ENCODE measurements at places on chromosomes 3 and 15. TPM values are rescaled to one million over a fixed set of nuclear protein-coding genes. Genes with fewer than 3 reads are reported as not detected.

DNA sequence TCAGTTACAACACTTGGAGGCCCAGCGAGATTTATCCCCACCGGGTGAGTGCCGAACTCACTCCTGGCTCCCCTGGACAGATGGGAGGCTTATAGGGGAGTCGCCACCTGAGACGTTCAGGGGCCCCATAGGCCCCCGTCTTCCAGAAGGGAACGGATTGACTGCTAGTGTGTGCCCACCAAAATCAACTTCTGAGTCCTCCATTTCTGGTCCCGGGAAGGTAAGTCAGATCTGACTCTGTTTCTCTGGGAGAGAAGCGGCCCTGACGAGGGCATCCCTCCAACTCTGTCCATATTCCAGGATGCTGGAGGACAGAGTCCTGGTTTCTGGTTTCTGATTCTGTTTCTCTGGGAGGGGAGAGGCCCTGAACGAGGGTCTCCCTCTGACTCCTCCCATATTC is 44.3 kb downstream of the ZBTB11 start:
- no peak for DNase-seq

The TRPM1 gene
- total RNA-seq, result not detected

DNA sequence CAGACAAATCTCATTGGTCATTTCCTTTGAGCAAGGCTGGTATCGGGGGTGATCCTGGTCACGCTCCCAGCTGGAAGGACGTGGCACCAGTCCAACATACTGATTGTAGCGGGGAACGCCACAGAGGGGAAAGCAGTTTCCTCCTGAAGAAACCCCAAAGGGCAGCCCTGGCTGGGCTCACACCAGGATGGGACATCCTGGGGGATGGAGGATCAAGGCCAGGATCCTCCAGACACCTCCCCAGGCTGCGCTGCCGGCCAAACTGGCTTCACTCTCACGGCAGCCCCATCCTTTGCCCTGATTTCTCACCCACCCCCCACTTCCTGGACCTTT is 36.6 kb downstream of the MUC20 start:
- no peak for DNase-seq

The TOPBP1 gene
- total RNA-seq, result 15.5 TPM

The PAK6 gene
- total RNA-seq, result 7.9 TPM

The MED12L gene
- 7.5 TPM for total RNA-seq

The TERC gene
- 3.5 TPM for total RNA-seq

DNA sequence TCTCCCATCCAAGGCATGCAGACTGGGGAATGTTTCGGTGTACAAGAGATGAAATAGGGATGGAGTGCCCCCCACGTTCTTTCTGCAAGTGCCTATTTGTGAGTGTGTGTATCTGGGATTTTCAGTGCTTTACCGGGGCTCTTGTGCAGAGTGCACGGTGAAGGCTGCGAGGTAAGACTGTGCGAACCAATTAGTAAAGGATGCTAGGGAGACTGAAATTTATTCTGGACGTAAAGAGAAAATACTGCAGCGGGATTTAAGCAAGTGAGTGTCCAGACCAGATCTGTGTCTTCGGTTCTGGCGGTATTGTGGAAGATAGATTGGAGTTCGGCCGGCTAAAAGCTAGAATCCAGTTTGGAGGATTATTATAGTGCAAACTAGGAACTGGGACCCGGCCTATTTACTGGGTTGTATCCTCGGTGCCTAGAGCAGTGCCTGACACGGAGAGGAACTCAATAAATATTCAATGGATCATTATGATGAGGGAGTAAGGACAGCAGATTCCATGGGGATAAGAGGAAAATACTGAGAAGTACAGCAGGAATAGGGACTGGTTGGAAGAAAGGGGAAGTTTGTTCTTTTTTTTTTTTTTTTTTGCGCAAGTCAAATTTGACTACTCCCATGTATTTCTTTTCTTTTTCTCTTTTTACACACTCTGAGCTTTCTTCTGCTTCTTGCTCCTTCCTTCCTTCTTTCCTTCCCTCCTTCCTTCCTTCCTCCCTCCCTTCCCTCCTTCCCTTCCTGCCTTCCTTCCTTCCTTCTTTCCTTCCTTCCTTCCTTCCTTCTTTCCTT is 580 bp upstream of the MAGEF1 start:
- no peak for DNase-seq

The P2RY12 gene
- total RNA-seq, result 7.6 TPM

GRCh38 chr3:76698136-76698706 is 341.7 kb upstream of the ROBO2 start:
- peak; percentile 10 for DNase-seq

DNA sequence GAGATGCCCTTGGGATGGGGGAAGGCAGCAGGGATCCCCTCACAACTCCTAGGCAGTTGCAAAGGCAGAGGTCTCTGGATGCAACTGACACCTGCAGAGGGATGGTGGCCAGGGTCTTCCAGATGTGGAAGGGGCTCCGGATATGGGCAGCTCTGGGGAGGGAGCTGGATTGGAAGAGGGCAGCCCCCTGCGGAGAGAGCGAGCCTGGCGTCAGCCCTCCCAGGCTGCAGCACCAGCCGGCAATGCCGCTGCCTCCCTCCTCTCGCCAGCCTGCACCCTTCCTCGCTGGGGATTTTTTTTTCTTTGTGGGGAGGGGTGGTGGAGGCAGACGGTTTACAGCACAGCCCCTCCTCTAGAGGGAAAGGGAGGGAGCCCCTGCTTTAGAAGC is 1.6 kb downstream of the INSYN1 start:
- no peak for DNase-seq

- no peak for DNase-seq
Measured at GRCh38 chr15:29312387-29312786, 42.8 kb upstream of the NSMCE3 start.

GRCh38 chr15:70587896-70588567 is 175.3 kb downstream of the UACA start:
- no peak for DNase-seq

The DPPA2 gene
- total RNA-seq, result not detected

DNA sequence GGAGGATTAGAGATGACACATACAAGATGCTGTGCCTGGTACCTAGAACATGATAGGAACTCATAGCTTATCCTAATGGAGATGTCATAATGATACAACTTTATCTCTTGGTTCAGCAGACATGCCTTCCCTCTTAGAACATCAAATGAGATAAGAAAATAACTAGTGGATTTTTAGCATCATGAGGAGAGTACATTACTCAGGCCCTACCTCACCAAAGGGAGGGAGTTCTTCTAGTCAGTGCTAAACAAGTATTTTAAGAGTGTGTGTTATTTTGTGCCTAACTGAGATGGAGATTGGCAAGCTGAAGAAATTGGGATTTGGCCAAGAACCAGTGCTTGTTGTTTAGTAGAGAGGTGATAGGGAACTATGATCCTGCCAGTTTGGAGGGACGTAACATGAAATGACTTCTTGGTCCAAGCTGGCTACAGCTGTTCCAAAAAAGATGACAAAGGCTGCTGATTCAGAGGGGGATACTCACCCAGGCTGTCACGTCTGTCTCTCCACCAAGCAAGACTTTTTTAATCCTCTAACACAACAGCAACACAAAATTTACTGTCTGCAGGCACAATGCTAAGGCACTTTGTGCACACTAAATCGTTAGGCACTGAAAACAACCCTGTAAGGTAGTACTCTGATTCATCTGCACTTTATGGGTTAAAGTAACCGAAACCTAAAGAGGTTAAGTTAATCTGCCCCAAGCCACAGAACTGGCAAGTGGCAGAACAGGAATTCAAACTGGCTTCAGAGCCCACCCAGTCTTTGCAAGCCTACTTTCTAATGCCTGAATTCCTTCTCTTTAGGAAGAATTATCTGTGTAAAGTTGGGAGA is 126.5 kb downstream of the CMSS1 start:
- no peak for DNase-seq

GRCh38 chr15:96324940-96325540 is 5.5 kb upstream of the NR2F2 start:
- no peak for DNase-seq
